Mesenteric fat pad (tissue), 1 donor: ENCODE measurements at places on chromosomes 4 and X. TPM values are rescaled to one million over a fixed set of nuclear protein-coding genes. Genes with fewer than 3 reads are reported as not detected.

ENPEP gene
- total RNA-seq = 13.9 TPM

ASB9 gene
- 2.0 TPM for total RNA-seq

DNA sequence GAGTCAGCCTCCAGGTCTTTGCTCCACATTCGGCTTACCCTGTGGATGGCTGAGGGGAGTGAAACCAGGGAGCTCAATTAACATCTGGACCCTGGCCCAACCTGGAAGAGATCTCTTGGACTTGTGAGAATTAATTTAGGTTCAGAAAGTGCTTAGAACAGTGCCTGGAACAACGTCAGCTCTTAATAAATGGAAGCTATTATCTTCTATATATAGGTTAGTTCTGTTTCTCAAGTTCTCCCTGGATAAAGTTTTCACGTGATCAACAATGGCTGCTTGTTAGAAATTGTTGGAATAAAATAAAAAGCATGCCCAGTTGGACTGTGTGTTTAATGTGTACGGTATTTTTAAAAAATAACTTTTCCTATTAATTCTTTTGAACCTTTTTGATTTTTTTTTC is 80.8 kb downstream of the TRIML1 start:
- DNase-seq = no peak

GRCh38 chr4:126572264-126572663 is 1060.5 kb upstream of the INTU start:
- no peak for DNase-seq

GRCh38 chr4:151489462-151490203 is 80.7 kb downstream of the FHIP1A start:
- no peak for DNase-seq

DNA sequence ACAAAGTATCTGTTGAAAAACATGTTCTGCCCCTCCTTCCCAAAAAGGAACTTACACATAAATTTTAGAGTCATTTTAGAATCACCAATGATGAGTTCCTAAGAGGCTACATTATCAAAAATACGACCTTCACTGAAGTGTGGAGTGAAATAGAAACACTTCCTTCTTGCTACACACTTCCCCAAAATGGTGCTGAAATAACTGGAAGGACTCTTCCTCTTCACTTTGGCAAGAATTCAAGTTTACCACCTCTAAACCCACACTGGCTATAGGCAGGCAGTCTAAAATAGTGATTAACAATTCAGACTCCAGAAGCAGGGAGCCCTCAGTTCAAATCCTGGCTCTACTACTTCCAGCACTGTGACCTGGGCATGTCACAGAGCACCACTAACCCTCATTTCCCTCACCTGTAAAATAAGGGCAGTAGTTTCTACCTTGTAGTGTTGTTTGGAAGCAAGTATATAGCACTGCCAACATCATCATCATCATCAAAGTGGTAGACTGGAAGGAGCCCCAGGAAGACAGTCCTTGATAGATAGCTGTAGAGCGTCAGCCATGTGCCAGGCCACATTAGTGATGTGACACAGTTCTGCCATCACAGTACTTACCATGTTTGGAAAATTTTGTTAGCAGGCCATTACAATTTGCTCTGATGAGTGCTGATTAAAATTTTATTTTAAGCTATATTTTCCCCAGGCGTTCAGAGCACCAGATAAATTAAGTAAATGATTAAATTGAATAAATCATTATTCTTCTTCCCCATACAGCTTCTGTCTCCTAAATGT is 103.3 kb downstream of the PARM1 start:
- no peak for DNase-seq

DNA sequence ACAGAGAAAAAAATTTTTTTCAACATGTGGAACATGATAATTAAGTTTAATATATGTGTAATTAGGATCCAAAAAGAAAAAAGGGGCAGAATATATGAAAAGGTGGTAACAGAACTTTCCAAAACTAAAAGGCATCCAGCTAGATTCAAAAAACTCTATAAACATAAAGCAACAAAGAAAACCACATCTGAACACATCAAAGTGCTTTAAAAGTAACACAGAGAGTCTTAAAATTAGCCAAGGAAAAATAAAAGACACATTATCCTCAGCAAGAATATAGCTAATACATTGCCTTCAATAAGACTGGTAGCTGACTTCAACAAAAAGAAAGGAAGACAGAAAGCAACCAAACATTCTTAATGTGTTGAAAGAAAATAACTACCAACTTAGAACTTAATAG is 8.2 kb downstream of the CLOCK start:
- no peak for DNase-seq

CT45A2 gene
- total RNA-seq = not detected

DNA sequence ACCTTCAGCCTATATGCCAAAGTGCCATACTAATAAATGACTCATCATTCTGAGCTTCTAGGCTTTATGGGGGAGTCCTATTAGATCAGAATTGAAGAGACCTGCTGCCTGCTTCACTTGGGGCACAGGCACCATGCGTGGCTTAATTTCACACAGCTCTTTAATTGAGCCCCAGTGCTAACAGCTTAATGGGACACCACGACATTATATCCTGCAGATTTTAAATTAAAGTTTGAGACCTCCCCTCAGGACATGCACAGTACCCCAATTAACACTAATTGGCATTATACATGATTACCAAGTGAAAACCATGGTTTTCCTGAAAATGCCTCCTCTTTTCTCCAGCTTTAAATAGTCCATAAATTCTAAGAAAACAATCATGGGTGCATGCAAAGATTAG is 6.8 kb downstream of the C1QTNF7 start:
- DNase-seq = no peak

DNA sequence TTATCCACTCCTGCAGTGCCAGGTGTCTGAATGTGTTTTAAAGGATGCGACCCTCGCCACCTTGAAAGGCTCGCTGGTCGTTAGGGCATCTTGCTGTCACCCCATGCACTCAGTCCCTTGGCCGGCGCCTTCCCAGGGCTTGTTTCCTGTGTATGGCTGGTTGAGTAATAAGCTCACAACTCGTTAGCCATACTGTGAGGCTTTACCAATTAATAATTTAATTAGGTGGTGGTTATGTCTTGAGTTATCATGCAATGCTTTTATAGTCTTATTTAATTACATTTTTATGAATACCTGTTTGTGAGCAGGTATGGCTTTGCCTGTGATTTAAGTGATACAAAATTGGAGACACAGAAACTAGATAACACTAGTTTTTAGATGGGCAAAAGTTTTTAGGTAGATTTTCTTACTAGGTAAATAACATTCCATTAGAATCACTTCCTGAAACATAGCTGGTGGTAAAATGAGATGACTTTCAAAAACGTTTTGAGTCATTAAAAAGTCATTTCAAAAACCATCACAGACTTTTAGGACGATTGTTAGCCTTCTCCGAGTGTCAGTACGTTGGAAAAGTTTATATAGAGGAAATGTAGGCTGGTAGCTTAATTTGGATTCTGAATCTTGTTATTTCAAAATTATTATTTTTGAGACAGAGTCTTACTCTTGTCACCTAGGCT is 18.2 kb downstream of the PTTG2 start:
- DNase-seq = no peak

DNA sequence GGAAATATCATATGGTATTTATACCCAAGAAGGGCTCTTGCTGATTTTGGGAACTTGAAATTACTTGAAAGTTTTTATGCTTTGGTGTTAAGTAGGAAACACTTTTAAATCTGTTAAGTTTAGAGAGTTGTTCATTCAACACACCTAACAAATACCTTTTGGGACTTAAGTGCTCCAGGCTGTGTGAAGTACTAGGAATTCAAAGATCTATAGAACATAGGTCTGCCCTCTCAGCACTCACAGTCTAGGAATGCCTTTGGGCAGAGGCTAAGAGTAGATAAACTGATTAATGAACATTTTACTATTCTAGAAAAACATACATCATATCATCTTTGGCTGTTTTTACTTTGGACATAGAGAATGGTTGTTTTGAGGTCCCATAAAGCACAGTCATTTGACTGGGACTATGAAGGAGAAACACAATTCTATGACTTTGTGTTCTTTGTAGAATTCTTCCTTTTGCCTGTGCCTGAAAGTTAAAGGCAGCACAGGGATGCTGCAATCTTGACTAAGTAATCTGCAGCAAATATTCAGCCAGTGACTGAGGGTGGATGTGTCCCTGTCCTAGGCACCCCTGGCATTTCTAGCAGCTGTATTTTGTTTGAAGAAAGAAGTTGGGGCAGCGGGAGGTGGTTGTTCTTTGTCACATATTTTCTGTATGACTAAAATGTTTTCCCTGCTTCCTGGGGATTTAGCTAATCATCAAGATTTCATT is 8.3 kb downstream of the BMP3 start:
- no peak for DNase-seq

NSG1 gene
- 0.16 TPM for total RNA-seq

DNA sequence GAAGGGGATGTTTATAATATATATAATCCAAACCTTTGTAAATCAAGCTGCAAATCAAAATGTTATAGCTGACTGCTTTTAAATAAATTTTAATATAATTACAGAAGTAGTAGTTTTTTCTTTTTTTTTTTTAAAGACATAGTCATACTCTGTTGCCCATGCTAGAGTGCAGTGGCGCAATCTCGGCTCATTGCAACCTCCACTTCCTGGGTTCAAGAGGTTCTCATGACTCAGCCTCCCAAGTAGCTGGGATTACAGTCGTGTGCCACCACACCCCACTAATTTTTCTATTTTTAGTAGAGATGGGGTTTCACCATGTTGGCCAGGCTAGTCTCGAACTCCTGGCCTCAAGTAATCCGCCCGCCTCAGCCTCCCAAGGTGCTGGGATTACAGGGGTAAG is 178.7 kb downstream of the FBXW7 start:
- DNase-seq = no peak

ZFYVE28 gene
- 12.9 TPM for total RNA-seq

- DNase-seq = no peak
Observed at GRCh38 chrX:117851025-117851424, 265.6 kb downstream of the KLHL13 start.

HDX gene
- 5.8 TPM for total RNA-seq

DNA sequence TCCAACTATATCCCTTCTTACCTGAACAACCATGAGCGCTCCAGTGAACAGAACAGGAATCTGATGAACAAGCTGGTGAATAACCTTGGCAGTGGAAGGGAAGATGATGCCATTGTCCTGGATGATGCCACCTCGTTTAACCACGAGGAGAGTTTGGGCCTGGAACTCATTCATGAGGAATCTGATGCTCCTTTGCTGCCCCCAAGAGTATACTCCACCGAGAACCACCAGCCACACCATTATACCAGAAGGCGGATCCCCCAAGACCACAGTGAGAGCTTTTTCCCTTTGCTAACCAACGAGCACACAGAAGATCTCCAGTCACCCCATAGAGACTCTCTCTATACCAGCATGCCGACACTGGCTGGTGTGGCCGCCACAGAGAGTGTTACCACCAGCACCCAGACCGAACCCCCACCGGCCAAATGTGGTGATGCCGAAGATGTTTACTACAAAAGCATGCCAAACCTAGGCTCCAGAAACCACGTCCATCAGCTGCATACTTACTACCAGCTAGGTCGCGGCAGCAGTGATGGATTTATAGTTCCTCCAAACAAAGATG is 870.2 kb downstream of the ADGRL3 start:
- DNase-seq = no peak

DNA sequence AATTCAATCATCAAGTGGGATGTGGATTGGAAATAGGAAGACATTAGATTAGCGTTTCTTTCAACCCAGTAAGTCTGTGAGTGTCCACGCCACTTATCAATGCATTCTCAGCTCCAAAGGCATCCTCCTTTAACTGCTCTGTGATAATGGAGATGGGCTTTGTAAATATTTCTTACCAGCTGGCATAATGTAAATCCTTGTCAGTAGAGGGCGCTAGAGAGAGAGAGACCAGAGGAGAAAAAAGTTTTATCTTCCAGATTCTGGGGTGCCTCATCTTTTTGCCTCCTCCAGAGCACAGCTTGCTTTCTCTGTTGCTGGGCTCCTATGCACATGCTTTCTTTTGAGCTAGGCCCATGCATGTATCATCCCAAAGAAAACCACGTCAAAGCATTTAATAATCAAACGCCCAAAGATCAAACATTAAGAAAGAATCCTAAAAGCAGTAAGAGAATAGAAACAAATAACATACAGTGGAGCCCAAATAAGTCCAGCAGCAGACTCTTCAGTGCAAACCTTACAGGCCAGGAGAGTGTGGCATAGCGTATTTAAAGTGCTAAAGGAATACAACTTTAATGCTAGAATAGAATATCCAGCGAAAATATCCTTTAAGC is 9.6 kb upstream of the MTMR1 start:
- DNase-seq = no peak

GRCh38 chrX:115960440-115961084 is 210.0 kb upstream of the AGTR2 start:
- DNase-seq = no peak

GRCh38 chrX:149712831-149713230 is 971 bp downstream of the MAGEA11 start:
- peak; percentile 59 for DNase-seq

- DNase-seq = no peak
Observed at GRCh38 chr4:185104733-185105132, 38.3 kb upstream of the SLC25A4 start.

DNA sequence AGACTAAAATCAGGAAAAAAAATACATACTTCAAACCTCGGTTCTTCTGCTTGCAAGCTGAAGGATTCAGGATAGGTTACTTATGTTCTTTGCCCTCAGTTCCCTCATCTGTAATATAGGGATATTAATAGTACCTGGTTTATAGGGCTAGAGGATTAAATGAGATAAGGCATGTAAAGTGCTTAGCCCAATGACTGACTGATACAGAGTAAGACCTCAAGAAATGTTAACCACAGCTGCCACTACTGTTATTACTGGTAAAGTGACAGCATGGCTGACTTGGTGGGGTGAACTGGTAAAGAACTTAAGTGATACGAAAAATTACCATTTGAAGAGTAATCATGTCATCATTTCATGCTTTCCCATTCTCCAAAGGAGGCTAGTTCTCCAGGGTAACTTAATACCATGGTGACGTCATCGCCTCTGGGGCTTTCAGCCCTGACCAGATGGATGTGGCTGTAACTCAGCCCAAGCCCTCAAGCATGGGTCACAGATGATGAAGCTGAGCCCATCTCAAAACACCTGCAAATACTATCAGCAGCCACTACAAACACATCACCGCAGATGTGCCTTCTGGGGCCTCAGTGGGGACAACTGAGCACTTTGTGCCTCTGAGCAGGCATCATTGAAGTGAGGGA is 44.5 kb upstream of the SCML1 start:
- no peak for DNase-seq

DNA sequence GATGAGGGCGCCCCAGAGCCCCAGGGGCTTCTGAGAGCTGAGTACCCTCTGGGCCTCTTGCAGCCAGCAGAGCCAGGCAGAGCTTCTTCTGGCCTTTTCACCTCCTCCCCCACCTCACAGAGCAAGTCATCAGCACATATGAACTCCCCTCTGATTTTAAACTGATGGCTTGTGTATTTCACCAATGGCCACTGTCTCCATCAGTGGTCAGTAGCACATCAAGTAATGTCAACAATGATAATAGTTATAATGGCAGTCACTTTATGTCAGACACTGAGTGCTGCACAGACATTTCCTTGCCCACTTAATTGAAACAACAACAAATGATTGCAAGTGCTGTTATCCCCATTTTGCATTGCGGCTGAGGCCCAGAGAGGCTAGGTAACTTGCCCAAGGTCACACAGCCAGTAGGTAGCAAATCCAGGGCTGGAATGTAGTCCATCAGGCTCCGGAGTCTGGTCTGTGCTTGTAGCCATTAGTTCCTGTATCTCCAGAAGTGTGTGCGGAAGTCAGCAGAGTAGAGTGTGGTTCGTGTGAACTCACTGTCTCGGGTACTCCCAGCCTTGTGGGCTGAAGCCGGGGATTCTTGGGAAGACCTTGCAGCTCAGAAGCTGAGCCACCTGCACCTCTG is 3.0 kb downstream of the ATP2B3 start:
- no peak for DNase-seq
